GM12864 (cell line): ENCODE measurements at places on chromosomes 7 and 10.

DNA sequence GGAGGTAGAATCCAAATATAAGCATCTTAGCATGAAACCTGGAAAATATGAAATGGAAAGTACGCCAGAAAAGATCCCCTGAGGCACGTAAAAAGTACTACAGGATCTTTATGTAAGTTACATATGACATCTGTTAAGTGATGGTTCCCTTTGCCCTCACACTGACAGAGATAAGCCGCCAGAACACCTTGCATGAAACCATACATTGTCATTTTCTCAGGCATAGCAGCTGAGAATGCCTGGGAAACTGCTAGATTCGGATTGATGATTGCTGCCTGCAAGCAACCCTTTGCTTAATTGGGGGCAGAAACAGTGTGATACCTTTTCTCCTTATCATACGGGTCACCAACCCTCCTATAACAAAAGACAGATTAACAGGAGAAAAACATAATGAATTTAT, 826.6 kb upstream of the LRRN3 start:
- DNase-seq, result no peak

- no peak for DNase-seq
Measured at GRCh38 chr10:44293306-44293778, 91.6 kb downstream of the CXCL12 start.

GRCh38 chr10:131044379-131045111, 267.0 kb downstream of the TCERG1L start:
- no peak for DNase-seq

GRCh38 chr10:51691135-51691534, 8.3 kb downstream of the CSTF2T start:
- no peak for DNase-seq

- no peak for DNase-seq
Measured at GRCh38 chr10:71064413-71065118, 147.8 kb upstream of the UNC5B start.

DNA sequence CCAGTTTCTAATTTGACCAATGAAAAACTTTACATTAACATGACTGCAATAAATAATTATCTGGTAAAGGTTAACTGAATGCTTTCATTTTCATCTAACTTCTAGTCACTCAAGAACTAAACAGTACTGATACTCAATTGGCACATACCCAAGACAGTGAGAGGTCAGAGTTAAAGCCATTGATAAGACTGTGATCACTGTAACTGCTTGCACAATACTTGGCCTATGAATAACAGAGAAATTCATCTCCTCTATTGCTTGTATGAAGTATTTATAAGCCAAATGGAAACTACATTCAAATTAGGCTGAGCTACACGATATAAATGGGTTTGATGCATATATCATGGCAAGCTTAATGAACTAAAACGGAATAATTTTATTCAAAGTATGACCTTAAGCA, 43.0 kb downstream of the HERC4 start:
- DNase-seq, result no peak

DNA sequence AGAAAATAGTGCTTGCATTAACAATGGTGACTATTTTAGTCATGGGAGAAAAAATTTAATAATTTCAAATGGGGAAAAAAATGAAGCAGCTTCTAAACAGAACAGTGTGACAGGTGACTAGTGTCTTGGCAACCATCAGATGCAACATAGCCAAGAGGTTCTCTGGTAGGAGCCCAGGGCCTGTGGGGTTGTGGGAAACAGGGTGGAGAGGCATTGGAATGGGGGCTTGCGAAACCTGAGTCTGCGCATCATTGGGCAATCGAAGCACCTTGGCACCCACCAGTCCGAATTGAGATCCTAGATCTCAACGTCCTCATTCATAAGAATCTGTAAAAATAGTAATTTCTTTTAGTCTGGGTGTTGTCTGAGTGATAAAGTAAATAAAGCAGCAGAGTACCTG, 19.2 kb upstream of the PARD3 start:
- DNase-seq, result no peak

GRCh38 chr7:1923409-1924257, 253.6 kb downstream of the ELFN1 start:
- DNase-seq, result no peak

DNA sequence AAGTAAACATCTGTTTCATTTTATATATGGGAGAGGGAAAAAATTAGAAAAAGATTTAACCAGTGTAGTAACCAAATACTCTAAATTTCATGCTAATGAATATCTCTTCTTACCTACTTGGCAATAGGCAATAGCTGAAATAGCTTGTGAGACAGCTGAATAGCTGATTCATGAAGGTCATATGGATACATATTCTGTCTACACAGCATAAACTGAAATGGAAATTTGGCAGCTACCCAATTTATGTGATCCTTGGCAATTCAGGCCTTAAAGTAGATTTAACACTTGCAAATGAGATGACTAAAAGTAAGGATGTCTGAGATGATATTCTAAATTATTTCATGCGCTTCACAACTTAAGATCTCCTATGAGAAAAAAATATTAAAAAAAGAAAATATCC, 261.2 kb upstream of the SEMA3A start:
- no peak for DNase-seq

- DNase-seq, result no peak
Measured at GRCh38 chr7:51010534-51010933, 227.8 kb upstream of the GRB10 start.

- no peak for DNase-seq
Measured at GRCh38 chr7:135189221-135189662, 18.7 kb upstream of the CYREN start.

DNA sequence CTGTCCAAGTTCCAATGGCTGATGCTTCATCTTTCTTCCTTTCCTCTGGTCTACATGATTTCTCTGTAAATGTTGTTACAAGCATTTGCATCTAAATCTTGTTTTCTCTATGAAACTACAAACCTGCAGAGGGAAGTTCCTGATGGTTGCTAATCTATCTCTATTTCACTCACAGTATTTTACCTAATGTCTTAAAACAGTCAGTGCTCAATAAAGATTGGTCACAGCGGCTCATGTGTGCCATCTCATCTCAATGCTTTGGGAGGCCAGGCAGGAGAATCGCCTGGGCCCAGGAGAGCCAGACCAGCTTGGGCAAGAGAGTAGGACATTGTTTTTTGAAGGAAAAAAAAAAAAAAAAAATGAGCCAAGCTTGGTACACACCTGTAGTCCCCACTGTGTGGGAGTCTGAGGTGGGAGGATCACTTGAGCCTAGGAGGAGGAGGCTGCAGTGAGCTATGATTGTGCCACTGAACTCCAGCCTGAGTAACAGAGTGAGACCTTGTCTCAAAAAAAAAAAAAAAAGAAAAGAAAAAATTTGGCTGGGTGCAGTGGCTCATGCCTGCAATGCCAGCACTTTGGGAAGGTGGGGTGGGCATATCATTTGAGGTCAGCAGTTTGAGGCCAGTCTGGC, 71.3 kb upstream of the ARMC3 start:
- DNase-seq, result peak; percentile 13

- no peak for DNase-seq
Measured at GRCh38 chr10:126561294-126561920, 109.1 kb downstream of the C10orf90 start.

DNA sequence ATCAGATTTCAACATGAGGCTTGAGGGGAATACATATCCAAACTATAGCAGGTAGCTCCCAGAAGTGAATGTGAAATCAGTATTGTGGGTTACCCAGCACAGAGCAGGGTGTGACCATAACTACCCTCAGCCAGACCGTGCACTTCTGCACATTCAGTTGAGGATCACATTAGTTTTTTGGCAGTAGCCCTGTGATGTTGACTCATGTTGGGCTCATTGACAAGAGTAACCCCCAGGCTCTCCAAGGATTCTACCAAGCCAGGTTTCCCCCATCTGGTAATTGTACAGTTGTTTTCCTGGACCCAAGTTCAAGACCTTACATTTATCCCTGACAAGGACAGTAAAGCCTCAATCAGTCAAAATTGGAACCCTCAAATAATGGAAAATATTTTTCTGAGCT, 11.7 kb upstream of the CPA4 start:
- DNase-seq, result no peak

- DNase-seq, result no peak
Measured at GRCh38 chr10:101840102-101840684, 3.4 kb downstream of the KCNIP2 start.

- DNase-seq, result no peak
Measured at GRCh38 chr7:150515248-150516147, 826 bp downstream of the GIMAP7 start.

- no peak for DNase-seq
Measured at GRCh38 chr7:159015454-159016410, 128.9 kb downstream of the VIPR2 start.

- DNase-seq, result no peak
Measured at GRCh38 chr10:47143072-47143471, 156.9 kb upstream of the GDF10 start.

DNA sequence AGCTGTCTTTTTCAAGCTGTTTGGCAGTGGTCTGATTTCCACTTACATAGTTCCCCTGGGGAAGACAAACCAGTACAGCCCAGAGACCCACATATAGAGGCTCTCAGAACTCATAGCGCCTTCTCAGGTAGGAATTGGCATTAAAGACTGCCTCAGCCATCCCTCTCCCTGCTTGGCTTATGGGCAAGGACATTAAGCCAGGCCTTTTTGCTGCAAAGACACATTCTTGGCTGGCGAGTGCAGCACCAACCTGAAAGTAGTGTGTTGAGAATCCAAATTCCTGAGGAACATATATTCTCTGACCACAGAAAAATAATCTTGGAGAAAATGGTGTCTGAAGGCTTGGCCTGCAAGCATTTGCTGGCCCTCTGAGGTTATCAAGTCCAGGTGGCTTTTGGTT, 39.2 kb upstream of the HPS1 start:
- no peak for DNase-seq

DNA sequence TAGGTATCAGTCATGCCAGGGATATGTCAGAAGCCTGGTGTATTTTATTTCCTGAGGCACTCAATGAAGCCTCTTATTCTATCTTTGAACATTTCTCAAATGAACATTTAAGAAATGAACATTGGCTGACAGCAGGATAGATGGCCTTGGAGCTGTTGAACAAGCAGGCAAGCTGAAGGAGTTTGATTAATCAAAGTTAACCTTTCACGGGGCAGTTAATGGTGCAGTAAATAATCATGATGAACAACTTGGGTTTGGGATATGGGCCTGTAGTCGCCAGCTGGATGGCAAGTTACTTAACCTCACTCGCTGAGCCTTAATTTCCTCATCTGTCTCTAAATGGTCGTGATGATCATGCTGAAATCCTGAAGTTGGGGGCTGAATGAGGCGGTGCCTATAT, 333.0 kb downstream of the SFMBT2 start:
- no peak for DNase-seq

DNA sequence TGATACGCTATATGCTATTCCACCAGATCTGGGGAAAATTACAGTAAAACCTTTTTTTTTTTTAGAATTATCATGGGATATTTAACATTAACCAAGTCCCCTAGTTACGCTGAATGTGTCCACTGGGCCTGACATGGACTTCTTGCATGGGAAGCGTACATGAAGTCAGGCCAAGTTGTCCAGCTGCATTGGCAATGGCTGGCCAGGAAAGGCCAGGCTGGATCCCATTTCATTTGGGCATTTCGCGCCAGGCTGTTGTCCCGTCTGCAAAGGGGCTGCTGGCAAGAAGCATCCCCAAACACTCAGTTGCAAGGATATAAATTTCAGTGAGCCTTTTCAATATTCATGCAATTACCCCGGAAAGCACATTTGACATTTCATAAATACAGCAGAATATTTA, 933.3 kb downstream of the GRID1 start:
- no peak for DNase-seq

DNA sequence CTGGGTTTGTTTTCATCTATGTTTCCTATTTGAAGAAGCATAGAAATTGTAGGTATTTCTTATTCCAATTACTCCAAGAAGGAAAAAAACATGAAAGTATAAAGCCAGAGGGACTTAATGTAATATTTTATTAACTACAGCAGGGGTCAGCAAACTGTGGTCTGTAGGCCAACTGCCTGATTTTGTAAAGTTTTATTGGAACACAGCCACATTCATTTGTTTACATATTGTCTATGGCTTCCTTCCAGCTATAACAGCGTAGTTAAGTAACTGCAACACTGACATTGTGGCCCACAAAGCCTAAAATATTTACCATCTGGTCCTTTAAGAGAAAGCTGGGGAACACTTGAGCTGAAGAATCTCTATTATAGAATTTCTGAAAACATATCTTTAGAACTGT, 306.2 kb downstream of the BICC1 start:
- DNase-seq, result no peak

- peak; percentile 16 for DNase-seq
Measured at GRCh38 chr7:38796626-38797501, 112.1 kb downstream of the VPS41 start.

- DNase-seq, result no peak
Measured at GRCh38 chr10:131227163-131227740, 84.3 kb downstream of the TCERG1L start.

DNA sequence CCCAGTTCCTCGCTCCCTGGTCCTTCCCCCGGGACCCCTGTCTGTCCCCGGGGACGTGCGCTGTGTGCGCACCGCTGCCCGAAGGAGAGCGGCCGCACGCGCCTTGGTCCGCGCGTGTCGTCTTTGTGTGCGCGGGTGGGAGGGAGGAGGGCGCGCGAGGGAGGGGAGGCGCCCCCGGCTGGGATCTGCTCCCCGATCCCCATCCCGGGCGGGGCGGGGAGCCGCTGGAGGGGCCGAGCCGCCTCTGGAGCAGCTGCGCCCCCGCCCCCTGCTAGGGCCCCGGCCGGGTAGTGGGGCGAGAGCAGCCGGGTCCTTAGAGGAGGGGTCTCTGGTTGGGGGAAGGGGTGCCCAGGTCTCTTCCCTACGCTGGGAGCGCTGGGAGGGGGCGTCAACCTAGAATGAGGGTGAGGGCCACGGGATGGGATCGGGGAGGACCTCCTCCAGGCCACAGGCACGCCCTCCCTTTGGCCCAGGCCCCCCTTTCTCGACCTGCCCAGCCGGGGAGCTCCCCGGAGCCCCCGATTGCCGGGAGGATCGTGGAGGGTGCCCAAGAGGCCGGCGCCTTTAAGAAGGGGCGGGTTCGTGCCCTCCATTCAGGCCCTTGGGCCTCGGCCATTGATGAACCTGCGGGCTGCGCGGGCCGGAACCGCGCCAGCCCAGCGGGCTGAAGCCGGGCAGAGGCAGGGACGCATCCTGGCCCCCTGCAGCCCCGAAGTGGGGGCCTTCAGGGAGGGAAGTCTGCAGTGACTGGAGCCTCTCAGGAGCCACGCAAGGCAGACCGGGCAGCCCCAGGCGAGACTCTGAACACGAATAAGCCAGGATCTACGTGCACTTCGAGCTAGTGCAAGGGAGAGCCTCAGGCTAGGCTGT, 678 bp downstream of the SH2B2 start:
- no peak for DNase-seq

GRCh38 chr7:106178593-106179134, 66.6 kb upstream of the SYPL1 start:
- DNase-seq, result no peak

- no peak for DNase-seq
Measured at GRCh38 chr10:121834757-121835156, 93.1 kb downstream of the ATE1 start.

- DNase-seq, result no peak
Measured at GRCh38 chr10:112509558-112510291, 62.7 kb downstream of the VTI1A start.

GRCh38 chr7:44220046-44220357, 19.2 kb downstream of the YKT6 start:
- no peak for DNase-seq
